ENCODE measurements at places on chromosomes 1 and 21.

DNA sequence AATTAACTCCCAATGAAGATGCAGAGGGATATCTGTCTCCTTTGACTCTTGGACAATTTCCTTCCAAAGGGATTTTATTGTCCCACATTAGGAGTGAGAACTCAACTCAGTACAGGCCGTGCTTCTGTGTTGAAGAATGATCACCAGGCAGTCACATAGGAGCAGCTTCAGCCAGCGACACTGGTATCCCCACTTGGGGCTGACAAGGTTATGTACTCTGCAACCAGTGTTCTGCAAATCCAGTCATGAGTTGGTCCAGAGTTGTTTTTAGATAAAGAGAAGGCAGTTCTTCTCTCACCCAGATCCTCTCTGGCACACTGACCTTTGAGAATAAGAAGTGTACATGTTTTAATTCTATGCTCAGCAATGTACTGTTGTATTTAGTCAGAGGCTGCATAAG lies 415.8 kb downstream of the SETD4 start:
- no peak for DNase-seq

- DNase-seq, result no peak
Measured at GRCh38 chr1:184479435-184480167, 92.8 kb downstream of the C1orf21 start.

DNA sequence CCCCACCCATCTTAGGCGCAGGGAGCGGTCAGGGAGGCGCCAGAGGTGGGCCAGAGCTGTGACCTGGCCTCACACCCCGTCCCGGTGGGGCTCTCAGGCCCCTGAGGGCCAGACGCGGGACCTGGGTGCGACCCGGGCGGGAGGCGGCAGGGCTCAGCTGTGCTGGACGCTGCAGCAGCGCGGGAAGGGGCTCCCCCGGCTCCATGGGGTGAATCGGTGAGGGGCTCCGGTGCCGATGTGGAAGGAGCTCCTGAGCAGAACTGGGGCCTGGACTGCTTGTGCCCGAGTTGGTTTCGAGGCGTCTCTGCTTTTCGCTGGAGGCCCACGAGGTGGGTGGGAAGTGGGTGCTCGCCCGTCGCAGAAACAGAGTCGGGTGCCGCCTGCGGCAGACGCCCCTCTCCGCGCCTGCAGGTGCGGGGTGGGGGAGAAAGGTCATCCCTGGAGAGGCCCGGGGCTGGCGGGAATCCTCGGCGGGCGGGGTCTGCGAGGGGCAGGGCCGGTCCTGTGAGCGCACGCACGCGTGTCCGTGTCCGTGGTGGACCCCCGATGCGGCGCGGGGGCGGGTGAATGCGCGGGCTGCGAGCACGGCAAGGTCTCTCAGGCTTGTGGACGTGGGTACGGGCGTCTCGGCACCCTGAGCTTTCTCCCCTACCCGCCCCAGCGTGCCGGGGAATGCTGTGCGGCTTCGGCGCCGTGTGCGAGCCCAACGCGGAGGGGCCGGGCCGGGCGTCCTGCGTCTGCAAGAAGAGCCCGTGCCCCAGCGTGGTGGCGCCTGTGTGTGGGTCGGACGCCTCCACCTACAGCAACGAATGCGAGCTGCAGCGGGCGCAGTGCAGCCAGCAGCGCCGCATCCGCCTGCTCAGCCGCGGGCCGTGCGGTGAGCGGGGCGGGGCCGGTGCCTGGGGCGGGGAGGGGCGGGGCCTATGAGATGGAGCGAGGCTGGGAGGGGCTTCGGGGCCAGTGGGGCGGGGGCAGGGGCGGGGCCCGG lies 20.4 kb downstream of the AGRN start:
- peak; percentile 85 for DNase-seq

DNA sequence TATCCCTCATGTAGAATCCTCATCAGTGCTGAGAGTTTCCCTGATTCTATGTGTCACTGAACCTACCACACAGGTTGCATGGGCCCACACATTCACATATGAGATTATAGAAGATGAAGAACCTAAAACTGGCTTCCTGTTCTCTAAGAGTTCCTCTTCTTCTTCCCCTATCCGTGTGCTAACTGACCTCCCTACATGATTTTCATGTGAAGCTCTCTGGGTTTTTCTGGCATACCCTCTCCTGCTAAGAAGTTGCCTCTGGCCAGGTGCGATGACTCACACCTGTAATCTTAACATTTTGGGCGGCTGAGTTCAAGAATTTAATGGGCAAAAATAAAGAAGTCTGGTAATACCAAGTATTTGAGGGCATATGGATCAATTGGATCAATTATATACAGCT lies 5.5 kb upstream of the CD244 start:
- DNase-seq, result no peak

GRCh38 chr1:184965944-184966860 lies 8.1 kb downstream of the NIBAN1 start:
- peak; percentile 33 for DNase-seq

All from femur (tissue), 1 donor.